Fibroblast of upper back skin (primary cell): ENCODE measurements at places on chromosomes 3 and 15.

DNA sequence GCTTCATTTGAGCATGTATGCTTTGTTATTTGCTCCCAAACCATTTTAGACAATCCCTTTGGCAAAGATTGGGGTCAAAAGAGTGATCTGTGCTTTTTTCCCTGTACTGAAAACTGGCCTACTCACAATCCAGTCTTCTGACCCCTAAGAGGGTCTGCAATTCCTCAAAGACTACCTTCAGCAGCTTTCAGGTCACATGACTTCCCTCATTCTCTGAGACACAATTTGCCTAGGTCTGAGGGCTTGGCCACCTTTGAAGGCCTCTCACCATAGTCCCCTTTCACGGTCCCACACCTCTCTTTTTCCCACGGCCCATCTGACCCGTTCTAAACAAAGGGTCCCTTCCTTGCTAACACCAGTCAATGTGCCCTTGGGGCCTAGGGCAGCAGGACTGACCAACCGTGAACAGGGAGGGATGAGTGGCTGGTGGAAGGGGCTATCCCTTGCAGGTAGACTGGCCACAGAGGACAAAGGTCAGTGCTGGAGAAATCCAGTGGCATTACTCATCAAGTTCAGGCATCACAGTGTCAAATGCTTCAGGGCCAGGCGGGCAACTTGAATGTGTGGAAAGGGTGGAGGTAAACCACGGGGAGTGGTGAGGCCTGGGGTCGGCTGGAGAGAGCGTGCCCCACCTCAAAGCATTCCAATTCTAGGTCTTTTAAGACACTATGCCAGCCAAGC is 10.8 kb downstream of the RASL12 start:
- no peak for DNase-seq

DNA sequence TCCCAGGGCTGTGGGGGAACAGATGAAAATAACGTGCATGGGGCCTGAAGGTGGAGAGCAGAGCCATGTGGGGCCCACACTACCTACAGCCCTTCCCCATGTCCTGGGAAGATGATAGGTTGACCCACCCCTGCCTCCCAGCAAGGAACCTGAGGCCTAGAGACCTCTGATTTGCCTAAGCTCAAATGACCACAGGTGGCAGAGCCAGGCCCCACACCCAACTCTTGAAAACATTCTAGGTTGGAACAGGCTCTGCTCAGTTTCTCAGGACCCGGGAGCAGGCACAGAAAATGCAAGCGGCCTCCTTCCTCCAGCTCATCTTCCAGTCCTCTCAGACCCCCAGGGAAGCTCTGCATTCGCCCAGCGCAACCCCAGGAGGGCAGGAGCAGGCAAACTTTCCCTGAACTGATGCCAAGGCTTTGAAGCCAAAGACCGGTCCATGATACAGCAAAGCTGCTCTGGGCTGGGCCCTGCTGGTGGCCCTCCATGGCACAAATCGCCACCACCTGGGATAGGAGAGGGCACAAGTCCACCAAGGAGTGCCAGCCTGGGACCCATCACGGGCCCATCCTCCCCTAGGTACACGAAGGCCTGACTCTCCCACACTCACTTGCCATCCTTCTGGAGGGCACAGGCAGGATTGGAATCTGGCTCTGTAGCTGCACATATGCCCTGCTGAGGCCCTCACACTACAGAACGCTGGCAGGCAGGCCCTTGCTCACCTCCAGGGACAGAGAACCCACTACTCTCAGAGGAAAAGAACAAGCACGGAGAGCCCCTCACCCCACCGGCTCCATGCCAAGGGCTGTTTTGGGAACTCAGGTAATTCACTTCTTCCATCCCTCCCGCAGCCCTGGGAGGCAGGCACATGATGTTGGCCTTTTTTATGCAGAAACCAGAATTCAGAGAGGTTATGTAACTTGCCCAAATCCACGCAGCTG is 51.0 kb upstream of the FURIN start:
- DNase-seq, result no peak

- DNase-seq, result no peak
Observed at GRCh38 chr3:112059497-112059896, 25.0 kb downstream of the TMPRSS7 start.

DNA sequence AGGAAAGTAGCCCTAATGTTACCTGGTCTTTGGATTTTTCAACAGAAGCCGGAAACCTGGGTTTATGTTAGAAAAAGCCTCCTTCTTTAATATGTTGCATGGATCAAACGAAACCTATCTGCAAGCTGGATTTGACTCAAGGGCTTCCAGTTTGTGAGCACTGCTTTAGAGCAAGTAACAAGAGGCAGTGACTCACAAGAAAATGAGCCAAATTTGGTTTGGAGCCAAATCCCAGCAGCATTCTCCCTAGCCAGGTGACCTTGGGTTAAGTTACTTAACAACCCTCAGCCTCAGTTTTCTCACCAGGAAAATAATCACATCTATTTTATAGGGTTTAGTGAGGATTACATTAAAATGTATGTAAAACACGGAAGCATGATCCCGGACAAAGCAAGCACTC is 215.2 kb upstream of the PRICKLE2 start:
- peak; percentile 89 for DNase-seq
